M059J (cell line): ENCODE measurements at places on chromosomes 6 and 20.

GRCh38 chr20:54004445-54004844, 65.9 kb downstream of the BCAS1 start:
- no peak for DNase-seq

GRCh38 chr20:36031806-36032205, 63.4 kb downstream of the CNBD2 start:
- no peak for DNase-seq

DNA sequence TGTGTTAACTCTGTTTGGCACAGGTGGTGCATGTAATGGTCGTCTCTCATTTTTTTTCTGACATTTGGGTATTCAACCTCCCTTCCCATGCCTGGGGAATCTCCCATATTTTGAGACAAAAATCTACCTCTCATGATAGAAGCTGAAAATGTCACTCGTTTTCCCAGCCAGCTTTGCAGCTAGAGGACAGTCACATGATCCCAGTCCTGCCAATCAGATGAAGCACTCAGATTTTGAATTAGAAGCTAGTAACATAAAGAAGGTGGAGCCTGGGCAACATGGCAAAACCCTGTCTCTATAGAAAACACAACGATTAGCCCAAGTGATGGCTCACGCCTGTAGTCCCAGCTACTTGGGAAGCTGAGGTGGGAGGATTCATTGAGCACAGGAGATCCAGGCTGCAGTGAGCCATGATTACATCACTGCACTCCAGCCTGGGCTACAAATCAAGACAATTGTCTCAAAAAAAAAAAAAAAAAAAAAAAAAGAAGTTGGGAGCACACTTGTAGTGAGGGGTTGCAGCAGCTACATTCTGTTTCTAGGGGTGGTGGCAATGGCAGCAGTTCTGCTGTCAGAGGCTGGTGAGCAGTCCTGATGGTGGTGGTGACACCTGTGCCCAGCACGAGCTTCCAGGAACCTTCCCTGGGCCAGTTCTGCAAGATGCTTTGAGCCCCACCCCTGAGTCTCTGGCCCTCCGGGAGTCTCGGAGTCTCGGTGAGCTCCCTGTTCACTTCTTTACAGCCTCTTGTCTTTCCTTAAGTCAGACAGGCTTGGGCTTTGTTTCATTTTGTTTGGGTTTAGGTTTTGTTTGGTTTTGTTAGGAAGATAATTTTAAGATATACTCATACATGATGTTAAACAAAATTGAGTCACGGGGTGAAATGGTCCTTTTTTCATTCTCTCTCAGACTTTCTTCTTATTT, 94.1 kb upstream of the KCNG1 start:
- DNase-seq, result peak; percentile 19

DNA sequence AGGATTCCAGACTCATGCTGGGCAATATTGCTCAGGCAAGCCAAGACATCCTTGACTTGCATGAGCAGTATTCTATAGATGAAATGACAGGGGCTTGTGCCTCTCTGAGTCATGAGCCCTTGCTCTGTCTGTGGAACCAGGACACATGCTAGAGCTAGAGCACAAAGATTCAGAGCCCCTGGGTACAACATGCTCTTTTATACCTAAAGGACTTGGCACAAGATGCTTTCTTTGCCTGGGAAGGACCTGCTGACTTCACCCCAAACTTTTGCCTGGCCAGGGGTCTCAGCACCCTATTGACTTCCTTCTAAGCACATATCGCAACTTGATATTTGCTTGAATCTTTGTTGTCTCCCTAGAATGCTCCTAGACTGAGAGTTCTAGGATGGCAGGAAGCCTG, 27.4 kb downstream of the TGM6 start:
- no peak for DNase-seq

DNA sequence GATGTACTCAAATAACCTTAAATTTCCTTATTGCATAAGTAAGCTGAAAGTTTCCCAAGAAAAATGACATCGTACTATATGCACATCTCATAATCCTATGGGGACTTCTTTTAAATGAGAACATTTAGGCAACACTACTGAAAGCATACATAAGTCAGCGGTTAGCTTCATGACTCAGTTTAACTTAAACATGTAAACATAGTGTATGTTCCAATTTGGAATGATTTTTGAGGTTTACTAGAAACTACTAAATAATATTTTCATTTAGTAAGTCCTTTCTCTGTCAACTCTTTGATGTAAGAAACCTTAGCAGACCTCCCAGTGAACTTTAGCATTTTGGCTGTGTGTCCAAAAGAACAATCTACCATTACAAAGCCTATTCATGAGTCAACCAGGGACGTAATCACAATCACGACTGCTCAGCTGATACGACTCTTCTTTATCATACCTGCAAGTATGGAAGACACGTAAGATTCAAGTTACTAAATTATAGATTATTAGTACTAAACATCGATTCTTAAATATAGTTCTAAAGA, 19.3 kb downstream of the HIVEP2 start:
- no peak for DNase-seq

DNA sequence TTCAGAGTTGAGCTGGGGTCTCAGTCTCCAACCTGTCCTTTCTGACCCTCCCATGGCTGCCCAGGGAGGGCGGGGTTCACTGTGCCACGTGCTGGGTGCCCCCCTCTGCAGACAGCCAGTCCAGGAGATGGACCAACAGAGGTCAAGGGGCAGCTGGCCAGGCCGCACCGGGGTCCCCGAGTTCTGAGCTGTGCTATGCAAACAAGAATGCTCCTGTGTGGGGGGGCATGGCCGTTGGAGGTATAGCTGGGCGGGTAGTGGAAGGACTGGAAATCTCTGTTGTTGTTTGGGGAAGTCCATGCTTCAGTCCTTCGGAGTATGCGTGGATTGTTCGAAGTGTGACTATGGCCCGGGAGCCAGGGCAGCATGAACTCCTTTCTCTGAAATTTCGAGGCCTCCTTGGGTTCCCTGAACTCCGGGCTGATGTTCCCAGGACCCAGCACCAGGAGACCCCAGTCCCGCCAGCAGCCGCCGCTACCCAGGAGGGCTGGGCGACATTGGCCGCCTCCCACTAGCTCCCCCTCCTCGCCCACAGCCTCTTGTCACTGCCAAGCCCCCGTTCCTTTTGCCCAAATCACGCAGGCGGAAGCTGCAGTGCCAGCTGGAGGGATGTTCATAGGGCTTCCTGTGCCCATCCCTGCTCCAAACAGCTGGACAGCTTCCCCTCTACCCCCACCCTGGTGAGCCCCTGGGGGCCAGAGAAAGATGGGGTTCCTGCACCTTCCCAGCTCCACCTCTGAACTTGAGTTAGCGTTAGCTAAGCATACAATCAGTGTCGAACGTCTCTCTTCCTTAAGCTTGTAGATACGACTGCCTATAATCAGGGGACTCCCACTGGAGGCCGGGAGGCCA, 126.6 kb downstream of the TAF4 start:
- DNase-seq, result no peak

DNA sequence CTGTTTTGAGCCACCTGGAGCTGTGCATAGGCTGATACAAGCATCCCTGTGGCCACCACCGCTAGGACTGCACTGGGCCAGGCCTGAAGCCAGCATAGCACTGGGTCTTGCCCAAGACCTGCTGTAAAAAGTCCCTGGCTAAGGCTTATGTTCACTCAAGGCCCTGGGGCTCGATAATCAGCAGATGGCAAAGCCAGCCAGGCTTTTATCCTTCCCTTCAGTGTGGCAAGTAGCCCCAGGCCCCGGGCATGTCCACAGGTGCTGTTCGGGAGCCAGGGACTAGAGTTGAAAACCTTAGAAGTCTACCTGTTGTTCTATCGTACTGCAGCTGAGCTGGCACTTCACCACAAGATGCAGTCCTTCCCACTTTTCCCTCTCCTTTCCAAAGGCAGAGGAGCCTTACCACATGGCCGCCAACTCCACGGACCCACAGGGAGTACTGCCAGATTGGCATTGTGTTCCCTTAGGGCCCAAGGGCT, 226.4 kb upstream of the ZNF217 start:
- peak; percentile 84 for DNase-seq

DNA sequence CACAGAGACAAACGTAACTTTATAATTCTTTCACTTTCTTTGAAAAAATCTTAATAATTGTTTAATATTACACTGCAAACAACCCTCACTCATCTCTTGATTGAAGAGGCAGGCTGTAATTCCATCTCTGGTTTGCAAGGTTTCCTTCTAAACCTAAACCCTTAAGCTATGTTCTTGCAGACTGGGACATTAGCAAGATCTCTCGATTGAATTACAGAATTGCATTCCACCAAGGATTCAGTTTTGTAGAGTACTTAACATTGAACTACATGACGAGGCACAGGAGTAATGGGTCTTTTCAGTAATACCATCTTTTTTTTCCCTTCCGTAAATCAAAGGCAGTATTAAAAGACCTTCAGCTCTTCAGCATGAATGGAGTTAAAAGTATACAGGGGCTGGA, 111.6 kb upstream of the EEF1E1 start:
- DNase-seq, result no peak

DNA sequence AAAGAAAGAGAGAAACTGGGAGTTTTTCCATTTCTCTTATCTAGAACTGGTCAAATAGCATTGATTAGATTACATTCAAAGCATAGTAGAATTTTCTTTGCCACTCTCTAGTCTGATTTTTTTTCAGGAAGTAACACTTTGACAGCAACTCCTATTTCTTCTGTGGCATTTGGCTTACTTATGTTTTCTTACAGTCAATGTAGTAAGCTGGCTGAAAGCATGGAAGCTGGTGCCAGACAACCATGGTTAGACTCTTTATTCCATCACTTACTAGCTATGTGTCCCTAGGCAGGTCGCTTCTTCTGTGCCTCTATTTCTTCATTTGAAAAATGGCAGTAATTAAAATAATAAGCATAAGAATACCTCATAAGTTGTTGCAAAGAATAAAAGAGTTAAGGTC, 54.2 kb upstream of the OPRM1 start:
- no peak for DNase-seq

GRCh38 chr6:35312076-35312800, 14.6 kb downstream of the DEF6 start:
- no peak for DNase-seq

GRCh38 chr6:153997221-153997620, 41.8 kb upstream of the OPRM1 start:
- DNase-seq, result no peak

GRCh38 chr6:4176907-4177306, 41.5 kb upstream of the ECI2 start:
- no peak for DNase-seq

- no peak for DNase-seq
These were observed 159.2 kb downstream of the SYCP2 start for GRCh38 chr20:59774204-59774641.

- no peak for DNase-seq
These were observed 56.9 kb downstream of the PREX1 start for GRCh38 chr20:48770700-48771442.

DNA sequence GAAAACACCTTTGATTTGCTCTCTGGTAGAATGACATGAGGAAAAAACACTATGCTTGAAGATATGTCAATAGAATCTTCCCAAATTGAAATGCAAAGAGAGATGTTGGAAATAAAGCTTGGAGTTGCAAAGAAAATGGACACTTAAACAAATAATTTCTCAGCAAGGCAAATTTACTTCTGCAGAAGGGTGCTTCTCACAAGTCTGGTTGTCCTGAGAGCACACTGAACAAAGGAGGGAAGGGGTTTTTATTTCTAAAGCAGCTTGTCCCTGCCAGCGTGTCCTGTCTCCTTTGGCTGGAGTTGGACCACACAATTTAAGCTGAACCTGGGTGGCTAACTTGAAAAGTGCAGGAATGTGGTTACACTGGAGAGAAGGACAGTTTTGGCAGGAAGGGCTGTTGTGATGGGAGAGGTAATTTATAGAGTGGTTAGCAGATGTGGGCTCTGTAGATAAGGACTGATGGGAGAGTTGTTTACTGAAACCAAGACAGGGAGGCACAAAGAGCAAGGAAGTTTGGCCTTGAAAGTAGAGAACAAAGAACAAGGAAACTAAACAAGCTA, 454.6 kb upstream of the EYS start:
- DNase-seq, result peak; percentile 12

- no peak for DNase-seq
These were observed 91.3 kb downstream of the ID4 start for GRCh38 chr6:19928461-19928860.

DNA sequence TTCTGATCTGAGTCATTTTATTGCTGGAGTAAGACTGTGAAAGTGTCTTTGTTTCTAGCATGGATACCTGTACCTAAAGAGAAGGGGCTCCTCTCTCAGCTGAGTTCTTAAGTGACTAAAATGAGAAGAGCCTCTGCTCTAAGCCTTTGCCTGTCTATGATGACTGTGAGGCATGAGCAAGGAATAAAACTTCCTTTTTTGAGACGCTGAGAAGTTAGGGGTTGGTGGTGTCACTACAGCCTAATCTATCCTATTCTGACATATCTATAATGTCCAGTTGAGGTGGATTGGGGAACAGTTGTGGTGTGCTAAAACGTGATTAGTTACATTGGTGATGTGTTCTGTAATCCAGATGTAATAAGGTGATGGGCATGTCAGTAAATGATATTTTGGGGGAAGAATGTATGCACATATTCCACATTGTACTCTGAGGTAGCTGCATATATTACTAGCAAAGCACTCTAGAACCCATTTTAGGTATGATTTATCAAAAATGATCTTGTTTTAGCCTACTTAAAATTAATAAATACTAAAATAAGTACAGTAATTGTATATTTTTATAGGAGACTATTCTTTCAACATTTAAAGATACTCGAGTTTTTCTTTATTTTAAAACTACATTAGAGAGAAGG, 18.1 kb downstream of the ADGRB3 start:
- no peak for DNase-seq

GRCh38 chr6:113857556-113858479, 673 bp downstream of the MARCKS start:
- DNase-seq, result peak; percentile 72

DNA sequence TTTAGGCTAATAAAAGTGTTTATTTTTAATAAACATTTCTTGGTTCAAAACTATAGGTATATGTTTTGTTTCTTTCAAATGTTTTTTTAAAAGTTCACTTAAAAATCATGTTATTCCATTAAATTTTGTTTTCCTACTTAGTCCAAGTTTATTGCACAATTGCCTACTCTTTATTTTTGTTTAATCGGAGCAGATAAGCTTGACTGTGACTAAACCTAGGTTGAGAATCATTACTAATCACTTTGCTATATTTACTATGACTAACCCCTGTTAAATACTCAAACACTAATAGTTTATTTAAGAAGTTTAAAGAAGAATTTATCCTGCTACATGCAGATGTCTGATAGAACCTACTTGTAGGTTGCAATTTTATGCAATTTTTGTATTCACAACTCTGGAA, 18.8 kb downstream of the MAP3K4 start:
- peak; percentile 62 for DNase-seq

- DNase-seq, result peak; percentile 59
These were observed 9.7 kb downstream of the PTCHD4 start for GRCh38 chr6:48101290-48101689.

GRCh38 chr20:3237011-3237957, 1.7 kb downstream of the SLC4A11 start:
- no peak for DNase-seq

GRCh38 chr6:10309457-10310329, 105.2 kb downstream of the TFAP2A start:
- peak; percentile 75 for DNase-seq

- no peak for DNase-seq
These were observed 19.4 kb upstream of the LRFN2 start for GRCh38 chr6:40606526-40606925.

DNA sequence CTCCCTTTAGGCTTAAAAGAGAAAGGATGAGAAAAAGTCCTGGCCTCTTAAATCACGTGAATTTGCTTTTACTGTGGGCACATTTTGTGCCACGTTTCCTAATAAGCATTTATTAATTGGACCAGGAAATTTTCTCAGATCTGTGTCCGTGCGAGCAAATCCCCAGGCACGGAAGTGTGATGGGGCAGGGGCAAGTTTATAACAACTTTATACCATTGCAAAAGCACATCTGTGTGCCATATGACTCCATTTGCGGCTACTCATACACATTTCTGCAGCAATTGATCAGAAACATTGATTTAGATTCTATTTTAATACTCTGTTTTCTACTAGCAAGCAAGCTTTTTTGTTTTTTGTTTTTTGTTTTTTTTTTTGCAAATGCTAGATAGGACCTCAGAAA, 373.2 kb downstream of the TAF4 start:
- DNase-seq, result no peak
